ENCODE measurements at places on chromosomes 2 and 18. TPM values are rescaled to one million over a fixed set of nuclear protein-coding genes. Genes with fewer than 3 reads are reported as not detected.

The TNS1 gene
- 404 TPM for polyA plus RNA-seq

The DTYMK gene
- 14.3 TPM for polyA plus RNA-seq

The RAPGEF4 gene
- 0.46 TPM for polyA plus RNA-seq

DNA sequence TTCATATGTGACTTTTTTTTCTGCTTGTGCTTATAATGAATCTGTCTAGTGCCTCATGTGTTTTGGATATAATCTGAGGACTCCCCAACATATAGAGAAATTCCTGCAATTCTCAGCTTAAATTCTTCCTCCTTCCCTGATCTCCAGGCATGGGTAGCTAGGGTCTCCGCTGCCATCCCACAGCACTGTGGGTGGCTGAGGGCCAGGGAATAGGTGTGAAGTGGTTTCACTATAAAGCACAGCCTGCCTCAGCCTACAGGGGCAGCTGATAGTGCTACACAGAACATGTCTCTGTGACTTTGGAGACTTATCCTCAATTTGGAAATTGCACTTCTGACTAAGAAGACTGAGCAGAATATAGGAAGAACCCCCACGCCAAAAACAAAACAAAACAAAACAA is 137.3 kb upstream of the NABP1 start:
- H3K4me3 ChIP-seq = no peak overlapping the region
- H3K4me1 ChIP-seq = no peaks in the 10 kb centered on the region
- H3K36me3 ChIP-seq = no peaks in the 10 kb centered on the region
- H3K27me3 ChIP-seq = no peaks in the 10 kb centered on the region
- DNase-seq = no peak

The ITGA4 gene
- 4.5 TPM for polyA plus RNA-seq

The PSD4 gene
- 0.79 TPM for polyA plus RNA-seq

- H3K36me3 ChIP-seq = no peaks in the 10 kb centered on the region
- no peaks in the 10 kb centered on the region for H3K4me1 ChIP-seq
These were observed 3.3 kb upstream of the ACADL start for GRCh38 chr2:210228586-210228985.

The MZT2B gene
- polyA plus RNA-seq = 188 TPM

- no peaks in the 10 kb centered on the region for H3K27me3 ChIP-seq
- no peaks in the 10 kb centered on the region for H3K36me3 ChIP-seq
- H3K27ac ChIP-seq = no peak overlapping the region
- peak; percentile 49 for DNase-seq
- H3K4me3 ChIP-seq = peak overlapping the region; percentile 73
These were observed 191.0 kb upstream of the TCF4 start for GRCh38 chr18:55778788-55779690.

- H3K27me3 ChIP-seq = no peaks in the 10 kb centered on the region
- DNase-seq = peak; percentile 90
- no peaks in the 10 kb centered on the region for H3K4me1 ChIP-seq
- peak within 1 kb of the TSS; percentile 72 for H3K4me3 ChIP-seq
- no peaks in the 10 kb centered on the region for H3K36me3 ChIP-seq
These were observed at the start of gene IFIH1 for GRCh38 chr2:162318328-162319180. TSS of gene IFIH1 (minus strand) at chr2:162318684. CDS start at chr2:162318307, 377 bp downstream.

- H3K27me3 ChIP-seq = no peaks in the 10 kb centered on the region
- peaks cover 1% of the 10 kb centered on the region for H3K4me1 ChIP-seq
- no peak for DNase-seq
- no peak overlapping the region for H3K4me3 ChIP-seq
- H3K27ac ChIP-seq = peak overlapping the region; percentile 33
These were observed 9.4 kb downstream of the CTIF start for GRCh38 chr18:48548011-48548771.

The MAL gene
- 0.49 TPM for polyA plus RNA-seq

DNA sequence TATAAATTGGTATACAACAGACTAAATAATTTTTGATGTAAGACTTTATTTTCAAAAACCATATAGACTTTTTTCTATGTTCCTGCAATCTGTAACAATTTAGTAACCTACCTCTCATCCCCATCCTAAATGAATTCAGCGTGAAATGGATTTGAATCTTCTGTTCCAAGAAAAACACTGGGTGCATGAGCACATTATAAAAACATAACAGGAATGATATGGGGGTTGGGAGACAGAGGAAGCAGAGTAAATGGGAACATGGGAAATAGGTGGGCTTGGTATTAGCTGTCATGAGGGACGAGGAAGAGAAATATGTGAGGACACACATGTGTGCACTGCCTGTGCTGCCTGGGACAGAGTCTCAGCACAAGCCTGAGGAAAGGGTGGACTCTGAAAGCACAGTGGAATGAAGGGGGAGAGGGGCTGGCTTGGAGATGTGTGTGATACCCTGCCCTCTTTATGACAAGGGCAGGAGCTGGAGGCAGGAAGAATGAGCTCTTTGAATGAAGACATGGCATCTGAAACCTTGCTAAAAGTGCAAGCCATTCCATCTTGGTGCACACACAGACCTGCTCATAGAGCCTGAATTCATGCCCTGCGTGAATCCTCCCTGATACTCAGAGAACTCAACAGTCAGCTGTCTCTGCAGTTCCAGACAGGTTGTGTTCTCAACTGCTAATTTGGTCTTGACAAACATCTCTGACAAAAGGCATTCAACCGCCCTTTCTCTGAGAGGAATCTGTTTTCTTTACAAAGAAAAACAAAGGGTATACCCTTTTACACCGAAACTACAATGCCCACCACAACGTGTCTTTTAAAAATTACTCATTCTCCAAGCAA is 66.6 kb downstream of the EPB41L3 start:
- H3K4me1 ChIP-seq = no peaks in the 10 kb centered on the region
- no peaks in the 10 kb centered on the region for H3K36me3 ChIP-seq
- H3K27ac ChIP-seq = no peak overlapping the region

The TMEM198 gene
- not detected for polyA plus RNA-seq

DNA sequence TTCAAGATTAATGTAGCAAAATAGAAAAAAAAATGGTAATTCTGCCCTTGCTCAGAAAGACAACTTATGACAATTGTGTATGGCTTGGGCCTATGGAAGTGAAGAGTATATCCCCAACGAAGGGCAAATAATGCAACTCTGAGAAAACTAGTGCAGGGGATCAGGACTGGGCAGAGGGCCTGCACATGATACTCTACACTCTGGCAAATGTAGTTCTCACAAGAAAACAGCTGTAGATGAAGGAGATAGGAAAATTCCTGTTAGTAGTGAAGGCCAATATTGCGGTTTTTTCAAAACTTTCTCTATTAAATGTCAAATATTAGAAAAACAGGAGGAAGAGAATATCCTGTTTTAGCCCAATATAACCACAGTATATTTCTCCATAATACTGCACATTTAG is 77.8 kb downstream of the SCN9A start:
- peaks cover 2% of the 10 kb centered on the region for H3K27me3 ChIP-seq
- no peak overlapping the region for H3K4me3 ChIP-seq
- H3K36me3 ChIP-seq = no peaks in the 10 kb centered on the region
- no peak for DNase-seq
- H3K4me1 ChIP-seq = no peaks in the 10 kb centered on the region

DNA sequence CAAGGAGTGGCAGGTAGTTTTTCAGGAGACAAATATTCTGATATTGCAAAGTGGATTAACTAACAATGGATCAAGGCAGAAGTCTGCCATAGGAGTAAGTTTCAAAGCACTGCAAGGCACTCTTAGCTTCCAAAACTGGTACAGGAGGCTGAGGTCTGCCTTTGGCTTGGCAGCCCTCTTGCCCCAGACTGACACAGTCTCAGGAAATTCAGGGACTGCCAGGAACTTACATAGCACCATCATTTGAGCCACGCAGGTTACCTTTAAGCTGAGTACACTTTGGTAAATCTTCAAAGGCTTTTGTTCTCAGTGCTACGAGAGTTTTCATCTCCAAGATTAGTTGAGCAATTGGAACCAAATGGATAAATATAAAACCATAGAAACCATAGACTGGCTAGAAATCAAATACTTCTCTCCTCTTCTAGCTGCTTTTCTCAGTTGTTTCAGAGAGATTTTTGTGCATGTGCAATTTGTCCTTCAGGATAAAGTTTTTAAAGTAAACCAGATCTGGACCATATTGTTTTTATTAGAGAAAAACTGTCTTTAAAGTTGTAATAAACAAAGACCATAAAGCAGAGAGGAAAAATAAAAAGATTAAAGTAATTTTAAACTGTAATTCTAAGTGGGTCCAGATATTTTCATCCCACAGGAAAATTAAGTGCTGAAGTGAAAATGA is 18.8 kb downstream of the ANKRD29 start:
- H3K4me3 ChIP-seq = no peak overlapping the region
- no peaks in the 10 kb centered on the region for H3K4me1 ChIP-seq
- no peak overlapping the region for H3K27ac ChIP-seq
- peaks cover under 1% of the 10 kb centered on the region for H3K27me3 ChIP-seq

DNA sequence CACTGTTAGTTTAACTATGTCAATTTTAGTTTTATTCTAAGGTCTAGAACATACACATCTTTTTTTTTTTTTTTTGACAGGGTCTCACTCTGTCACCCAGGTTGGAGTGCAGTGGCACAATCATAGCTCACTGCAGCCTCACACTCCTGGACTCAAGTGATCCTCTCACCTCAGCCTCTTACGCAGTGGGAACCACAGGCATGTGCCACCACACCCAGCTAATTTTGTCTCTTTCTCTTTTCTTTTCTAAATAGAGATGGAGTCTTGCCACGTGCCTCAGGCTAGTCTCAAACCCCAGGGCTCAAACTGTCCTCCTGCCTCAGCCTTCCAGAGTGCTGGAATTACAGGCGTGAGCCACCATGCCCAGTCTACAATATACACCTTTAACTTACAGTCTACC is 69.5 kb upstream of the CHRNA1 start:
- H3K36me3 ChIP-seq = no peaks in the 10 kb centered on the region
- H3K4me3 ChIP-seq = no peak overlapping the region
- H3K4me1 ChIP-seq = no peaks in the 10 kb centered on the region
- H3K27ac ChIP-seq = no peak overlapping the region
- no peaks in the 10 kb centered on the region for H3K27me3 ChIP-seq

- no peak for DNase-seq
- no peaks in the 10 kb centered on the region for H3K36me3 ChIP-seq
- H3K27me3 ChIP-seq = no peaks in the 10 kb centered on the region
- H3K4me3 ChIP-seq = no peak overlapping the region
These were observed 47.1 kb downstream of the IKZF2 start for GRCh38 chr2:213104092-213104902.

DNA sequence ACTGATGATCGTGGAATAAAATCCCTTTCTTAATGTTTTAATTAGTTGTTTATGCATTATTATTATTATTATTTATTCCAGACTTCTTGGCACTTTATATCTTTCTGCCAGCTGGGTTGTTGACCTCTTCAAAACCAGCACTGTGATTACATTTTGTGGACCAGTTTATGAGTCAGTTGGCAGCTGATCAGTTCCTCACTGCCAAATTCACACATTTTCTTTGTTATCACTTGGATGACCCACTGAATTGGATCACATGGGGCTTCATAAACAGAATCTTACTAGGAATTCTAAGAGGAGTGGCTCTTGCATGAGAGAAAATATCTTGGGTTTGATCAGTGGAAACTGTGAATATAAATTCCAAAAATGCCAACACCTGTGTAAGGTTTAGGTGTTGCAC is 321.8 kb upstream of the SPRED2 start:
- H3K4me1 ChIP-seq = no peaks in the 10 kb centered on the region
- no peak overlapping the region for H3K4me3 ChIP-seq
- H3K36me3 ChIP-seq = no peaks in the 10 kb centered on the region
- H3K27me3 ChIP-seq = no peaks in the 10 kb centered on the region

- H3K4me1 ChIP-seq = no peaks in the 10 kb centered on the region
- no peak for DNase-seq
- H3K27me3 ChIP-seq = no peaks in the 10 kb centered on the region
- no peak overlapping the region for H3K27ac ChIP-seq
These were observed 79.5 kb downstream of the ARMC9 start for GRCh38 chr2:231277962-231278361.

The TRIM43 gene
- not detected for polyA plus RNA-seq

DNA sequence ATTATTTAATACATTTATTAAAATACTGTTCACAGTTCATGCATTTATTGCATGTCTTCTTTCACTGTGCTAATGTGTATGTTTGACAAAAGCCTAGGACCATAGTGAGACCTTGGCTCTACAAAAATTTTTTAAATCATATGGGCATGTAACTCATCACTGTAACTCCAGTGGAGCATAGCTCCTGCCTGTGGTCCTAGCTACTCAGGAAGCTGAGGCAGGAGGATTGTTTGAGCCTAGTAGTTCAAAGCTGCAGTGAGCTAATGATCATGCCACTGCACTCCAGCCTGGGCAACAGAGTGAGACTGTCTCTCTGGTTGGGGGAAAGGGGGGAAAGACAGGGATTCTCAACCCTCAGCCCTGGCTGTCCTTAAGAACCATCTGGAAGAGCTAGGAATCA is 137.8 kb downstream of the PRKCE start:
- H3K27me3 ChIP-seq = no peaks in the 10 kb centered on the region
- DNase-seq = no peak
- H3K27ac ChIP-seq = no peak overlapping the region
- no peaks in the 10 kb centered on the region for H3K4me1 ChIP-seq

The LDLRAD4 gene
- polyA plus RNA-seq = 7.0 TPM

The EMILIN2 gene
- 4.6 TPM for polyA plus RNA-seq

DNA sequence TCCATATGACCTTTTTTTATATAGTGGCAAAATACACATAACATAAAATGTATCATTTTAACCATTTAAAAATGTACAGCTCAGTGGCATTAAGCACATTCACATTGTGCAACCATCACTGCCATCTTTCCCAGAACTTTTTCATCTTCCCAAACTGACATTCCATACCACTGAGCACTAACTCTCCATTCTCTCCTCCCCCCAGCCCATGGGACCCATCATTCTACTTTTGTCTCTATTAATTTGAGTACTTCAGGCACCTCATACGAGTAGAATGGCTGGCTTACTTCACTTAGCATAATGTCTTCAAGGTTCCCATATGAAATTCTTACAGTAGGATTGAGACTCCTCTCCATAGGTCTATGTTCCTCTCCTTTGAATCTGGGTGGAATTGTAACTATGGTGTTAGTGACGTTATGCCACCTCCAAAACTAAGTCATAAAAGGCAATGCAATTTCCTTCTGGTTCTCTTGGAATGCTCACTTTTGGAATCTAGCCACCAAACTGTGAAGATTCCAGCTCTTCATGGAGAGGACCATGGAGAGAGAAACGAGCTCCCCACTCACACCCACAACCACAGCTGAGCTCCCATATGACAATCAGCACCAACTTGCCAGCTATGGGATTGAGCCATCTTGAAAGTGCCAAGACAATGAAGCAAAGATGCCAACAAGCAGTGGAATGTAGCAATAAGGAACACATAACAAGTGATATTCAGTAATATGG is 9.8 kb upstream of the DNAJC27 start:
- DNase-seq = no peak
- H3K36me3 ChIP-seq = peaks cover 2% of the 10 kb centered on the region
- H3K27me3 ChIP-seq = no peaks in the 10 kb centered on the region
- no peak overlapping the region for H3K4me3 ChIP-seq
- H3K4me1 ChIP-seq = no peaks in the 10 kb centered on the region
- no peak overlapping the region for H3K27ac ChIP-seq

- H3K36me3 ChIP-seq = no peaks in the 10 kb centered on the region
- peaks cover 11% of the 10 kb centered on the region for H3K4me1 ChIP-seq
- DNase-seq = no peak
These were observed 160.8 kb upstream of the MAPRE2 start for GRCh38 chr18:34880403-34880802.

- no peaks in the 10 kb centered on the region for H3K36me3 ChIP-seq
- H3K27ac ChIP-seq = no peak overlapping the region
- no peak overlapping the region for H3K4me3 ChIP-seq
- peaks cover 4% of the 10 kb centered on the region for H3K27me3 ChIP-seq
- DNase-seq = no peak
These were observed 777.5 kb upstream of the ID2 start for GRCh38 chr2:7904319-7904718.
